ENCODE measurements at places on chromosomes 12 and 14.

GRCh38 chr12:105419606-105420005, 89.1 kb downstream of the C12orf75 start:
- no peak for DNase-seq

DNA sequence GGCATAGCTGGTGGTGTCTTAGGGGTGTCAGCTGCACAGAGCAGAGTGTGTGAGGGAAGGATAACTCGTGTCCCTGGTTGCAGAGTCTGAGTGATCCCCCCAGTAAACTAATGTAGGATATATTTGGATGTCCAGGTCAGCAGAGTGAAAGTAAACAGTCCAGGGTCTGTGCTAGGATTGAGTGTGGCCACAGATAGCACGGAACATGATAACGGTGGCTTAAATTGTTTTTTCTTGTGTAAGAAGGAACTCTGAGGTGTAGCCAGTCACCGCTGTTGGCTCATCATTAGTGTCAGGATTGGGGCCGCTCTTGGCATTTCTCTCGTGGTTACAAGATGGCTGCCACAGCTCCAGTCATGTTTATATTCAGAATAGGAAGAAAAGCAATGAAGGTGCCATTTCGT, 97.3 kb downstream of the DERA start:
- DNase-seq, result no peak

GRCh38 chr12:104565606-104566243, 109.0 kb downstream of the CHST11 start:
- no peak for DNase-seq

- no peak for DNase-seq
Measured at GRCh38 chr12:64636856-64637255, 26.6 kb downstream of the RASSF3 start.

DNA sequence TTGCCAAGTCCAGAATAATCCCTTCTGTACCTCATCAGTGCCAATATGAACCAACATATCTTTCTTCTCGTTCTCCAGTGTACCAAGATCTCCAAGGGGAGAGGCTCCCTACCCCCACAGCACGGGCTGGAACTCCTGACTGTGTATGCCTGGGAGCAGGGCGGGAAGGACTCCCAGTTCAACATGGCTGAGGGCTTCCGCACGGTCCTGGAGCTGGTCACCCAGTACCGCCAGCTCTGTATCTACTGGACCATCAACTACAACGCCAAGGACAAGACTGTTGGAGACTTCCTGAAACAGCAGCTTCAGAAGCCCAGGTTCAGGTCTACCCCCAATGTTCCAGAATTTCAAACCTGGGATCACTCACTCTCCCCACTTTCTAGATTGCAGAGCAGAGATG, 10.5 kb upstream of the OAS2 start:
- DNase-seq, result no peak

DNA sequence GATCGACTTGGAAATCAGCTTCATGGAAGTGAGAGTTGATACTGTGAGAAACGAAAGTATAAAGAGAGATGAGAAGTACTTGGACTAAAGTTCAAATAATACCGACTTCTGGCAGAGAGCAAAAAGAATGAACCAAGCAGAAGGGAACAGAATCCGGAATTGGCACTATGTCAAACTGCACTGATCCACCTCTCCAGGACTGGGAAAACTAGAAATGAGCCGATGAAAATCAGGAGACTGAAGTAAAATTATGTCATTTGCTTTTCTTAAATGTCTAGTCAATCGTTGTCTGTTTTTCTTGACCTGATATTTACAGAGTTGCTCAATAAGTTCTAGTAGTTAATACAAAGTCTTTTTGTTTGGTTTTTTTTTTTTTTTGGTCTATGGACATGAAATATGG, 163.0 kb upstream of the FOXG1 start:
- DNase-seq, result no peak

- DNase-seq, result no peak
Measured at GRCh38 chr12:118068445-118068844, 7.5 kb upstream of the WSB2 start.

GRCh38 chr14:30283822-30284446, 275.0 kb upstream of the G2E3 start:
- DNase-seq, result no peak

DNA sequence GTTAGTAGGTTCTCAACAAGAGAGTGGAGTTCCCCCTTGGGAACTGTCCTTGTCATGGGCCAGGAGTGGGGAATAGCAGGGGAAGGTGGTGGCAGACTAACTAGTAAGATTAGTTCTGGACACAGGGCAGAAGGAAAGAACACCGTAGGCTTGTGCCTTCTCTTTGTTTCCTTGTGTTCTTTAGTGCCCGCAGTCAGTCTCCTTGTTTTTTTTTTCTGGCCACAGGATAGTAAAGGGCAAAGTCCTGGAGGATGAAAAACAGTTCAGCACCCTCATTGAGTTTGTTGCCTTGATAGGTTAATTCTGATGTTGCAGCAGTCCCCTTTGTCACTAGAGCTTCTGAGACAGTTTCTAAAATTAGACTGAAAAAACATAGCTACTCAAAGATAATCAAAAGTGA, 8.4 kb downstream of the PEX5 start:
- no peak for DNase-seq

- DNase-seq, result no peak
Measured at GRCh38 chr14:55586411-55586810, 6.4 kb downstream of the KTN1 start.

GRCh38 chr12:108804271-108804953, 53.0 kb downstream of the SSH1 start:
- DNase-seq, result no peak

GRCh38 chr12:27260746-27261145, 16.7 kb downstream of the STK38L start:
- no peak for DNase-seq

GRCh38 chr12:110102255-110102654, 21.9 kb upstream of the IFT81 start:
- DNase-seq, result peak; percentile 69

DNA sequence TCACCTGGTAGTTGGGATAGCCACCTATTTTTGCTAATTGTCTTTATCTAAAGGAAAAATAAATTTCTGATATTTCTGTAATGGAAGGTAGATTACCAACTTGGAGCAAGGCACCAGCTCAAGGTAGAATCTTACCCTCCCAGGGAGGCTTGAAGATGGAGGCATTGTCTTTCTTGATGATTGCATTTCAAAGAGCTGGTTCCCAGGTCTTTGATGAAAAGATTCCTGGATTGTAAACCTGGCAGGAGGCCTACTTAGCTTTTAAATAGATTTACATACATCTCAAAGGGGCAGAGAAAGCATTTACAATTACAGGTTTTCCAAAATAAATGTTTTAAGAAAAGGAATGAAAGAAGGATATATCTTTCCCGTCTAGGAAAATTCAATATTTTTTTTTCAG, 729.2 kb downstream of the LRFN5 start:
- no peak for DNase-seq

DNA sequence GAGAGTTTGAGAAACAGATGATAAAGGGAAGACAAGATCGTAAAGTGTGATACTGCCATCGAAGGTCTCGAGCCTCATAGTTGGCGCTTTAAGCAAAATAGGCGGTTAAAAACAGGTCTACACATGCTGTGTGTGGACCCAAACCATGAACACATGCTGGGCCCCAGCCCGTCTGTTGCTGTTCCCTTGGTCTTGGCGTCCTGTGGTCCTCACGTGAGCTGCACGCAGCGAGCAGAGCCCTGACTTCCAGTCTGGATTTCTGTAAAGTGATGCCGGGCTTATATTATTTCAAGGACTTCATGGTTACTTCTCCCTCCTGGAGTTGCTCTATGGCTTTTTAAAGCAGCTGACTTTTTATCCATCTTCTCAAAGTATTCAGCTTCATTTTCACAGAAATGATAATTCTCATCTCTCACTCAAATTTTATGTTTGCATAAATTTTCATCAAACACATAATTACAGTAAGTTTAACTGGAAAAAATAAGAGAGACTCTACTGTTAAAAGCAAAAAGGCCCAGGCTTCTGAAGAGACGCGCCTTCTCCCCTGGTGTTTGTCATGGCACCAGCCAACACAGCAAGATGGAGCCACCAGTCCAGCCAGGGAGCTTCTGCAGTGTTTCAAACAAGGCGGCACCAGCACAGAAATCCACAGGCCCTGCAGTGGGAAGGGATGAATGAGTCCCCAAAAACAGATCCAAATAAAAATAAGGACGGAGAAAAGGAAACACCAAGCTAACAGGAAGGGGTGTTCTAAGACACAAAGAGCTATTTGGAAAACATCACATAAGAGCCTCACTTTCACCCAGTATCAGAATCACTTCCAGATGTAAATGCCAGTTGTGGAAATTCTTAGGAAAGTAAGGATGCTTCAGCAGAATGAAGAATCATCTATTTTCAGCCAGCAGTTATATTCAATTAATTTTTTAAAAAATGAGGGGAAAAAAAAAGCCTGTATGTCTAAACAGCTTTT, 24.9 kb downstream of the SFSWAP start:
- DNase-seq, result no peak

DNA sequence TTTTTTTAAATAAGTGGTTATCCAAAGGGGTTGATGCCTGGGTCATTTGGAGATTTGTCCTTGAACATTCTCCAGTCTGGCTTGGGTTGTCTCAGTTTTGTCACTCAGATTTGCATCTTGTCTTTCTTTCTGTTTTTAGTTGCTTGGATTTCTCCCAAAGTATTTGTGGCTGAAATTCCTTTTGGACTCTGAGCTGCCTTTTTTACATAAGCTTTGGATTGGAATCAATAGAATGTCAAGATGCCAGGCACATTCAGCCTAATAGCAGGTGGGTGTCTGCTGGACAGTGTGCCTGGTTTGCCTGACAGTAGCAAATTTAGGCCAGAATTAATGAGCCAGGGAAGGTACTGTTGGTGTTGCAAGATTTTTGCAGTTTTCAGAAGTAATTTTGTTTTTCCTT, 50.0 kb downstream of the FLRT2 start:
- DNase-seq, result no peak

- DNase-seq, result no peak
Measured at GRCh38 chr14:81205639-81206038, 15.1 kb downstream of the GTF2A1 start.

- DNase-seq, result no peak
Measured at GRCh38 chr14:36655963-36656686, 5.5 kb upstream of the PAX9 start.

- DNase-seq, result no peak
Measured at GRCh38 chr14:73003681-73004080, 23.2 kb downstream of the ZFYVE1 start.

GRCh38 chr12:6226002-6226678, 25.9 kb downstream of the CD9 start:
- no peak for DNase-seq

DNA sequence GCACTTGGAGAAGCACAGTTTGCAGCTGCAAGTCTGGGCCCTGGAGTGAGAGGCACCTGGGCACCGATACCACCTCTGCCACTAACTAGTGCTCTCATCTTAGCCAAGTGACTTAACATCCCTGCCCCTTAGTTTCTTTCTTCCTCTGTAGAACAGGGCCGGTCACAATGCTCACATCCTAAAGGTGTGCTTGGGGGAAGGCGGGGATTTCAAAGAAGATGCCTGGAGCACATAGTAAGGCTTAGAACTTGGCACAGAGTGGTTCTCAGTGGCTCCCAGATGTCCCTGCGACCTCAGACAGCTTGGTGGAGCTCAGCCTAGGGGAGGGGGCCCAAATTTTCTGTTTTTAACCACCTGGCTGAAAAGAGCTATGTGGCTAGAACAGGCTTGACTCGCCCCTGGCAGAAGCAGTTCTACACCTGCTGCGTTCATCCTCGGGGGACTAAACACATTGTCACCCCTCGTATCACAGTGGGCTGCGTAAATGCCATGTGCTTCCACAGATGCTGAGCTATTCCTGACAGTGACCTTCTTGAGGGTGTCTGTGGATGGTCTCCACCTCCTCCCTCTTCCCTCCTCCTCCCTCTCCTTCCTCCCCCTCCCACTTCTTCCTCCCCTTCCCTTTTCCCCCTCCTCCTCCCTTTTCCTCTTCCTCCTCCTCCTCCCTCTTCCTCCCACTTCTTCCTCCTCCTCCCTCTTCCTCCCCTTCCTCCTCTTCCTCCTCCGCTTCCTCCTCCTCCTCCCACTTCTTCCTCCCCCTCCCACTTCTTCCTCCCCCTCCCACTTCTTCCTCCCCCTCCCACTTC, 112.1 kb downstream of the PHETA1 start:
- no peak for DNase-seq

Measured in GDM1 (cell line).